AG10803 (cell line): ENCODE measurements at places on chromosomes 2 and 18.

GRCh38 chr2:171522052-171522787 is at the start of gene CYBRD1:
Gene CYBRD1, plus strand, starts transcription at chr2:171522474. Its CDS starts 72 bp downstream, at chr2:171522546.
- peak; percentile 92 for DNase-seq

DNA sequence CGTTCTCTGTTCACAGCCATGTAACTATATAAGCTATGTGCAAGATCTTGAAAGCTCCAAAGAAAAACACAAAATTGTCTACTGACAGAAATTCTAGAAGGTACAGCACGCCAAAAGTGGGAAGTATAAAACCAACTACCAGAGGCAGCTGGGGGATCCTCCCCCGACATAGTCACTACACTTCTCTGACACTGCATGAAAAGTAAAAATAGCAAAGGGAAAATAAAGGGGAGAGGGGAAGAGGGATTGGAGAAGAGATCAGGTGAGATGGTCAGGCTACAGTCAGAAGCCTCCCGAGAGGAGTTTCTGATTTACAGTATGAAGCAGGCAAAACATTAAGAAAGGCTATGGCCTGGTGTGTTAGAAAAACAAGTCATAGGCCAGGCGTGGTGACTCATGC is 39.8 kb upstream of the PCBP1 start:
- no peak for DNase-seq

DNA sequence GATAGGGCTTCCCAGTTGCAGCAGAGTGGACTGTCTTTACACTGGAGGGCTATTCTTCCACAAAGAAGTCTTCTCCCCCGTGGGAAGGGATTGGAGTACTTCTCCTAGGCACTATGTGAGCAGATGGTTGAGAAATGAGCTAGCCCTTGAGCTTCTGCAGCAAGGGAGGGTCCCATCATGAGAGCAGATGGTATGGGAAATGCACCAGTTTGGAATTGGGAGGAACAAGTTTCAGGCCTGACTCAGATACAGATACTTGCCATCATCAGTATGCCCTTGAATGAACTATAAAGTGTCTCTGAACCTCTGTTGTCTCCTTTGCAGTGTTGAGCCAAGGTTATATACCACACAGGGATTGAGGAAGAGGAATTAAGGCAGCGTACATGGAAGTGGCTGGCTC is 757.4 kb downstream of the RNF144A start:
- DNase-seq, result peak; percentile 57

- no peak for DNase-seq
Observed at GRCh38 chr18:13449651-13450050, 231.1 kb downstream of the LDLRAD4 start.

DNA sequence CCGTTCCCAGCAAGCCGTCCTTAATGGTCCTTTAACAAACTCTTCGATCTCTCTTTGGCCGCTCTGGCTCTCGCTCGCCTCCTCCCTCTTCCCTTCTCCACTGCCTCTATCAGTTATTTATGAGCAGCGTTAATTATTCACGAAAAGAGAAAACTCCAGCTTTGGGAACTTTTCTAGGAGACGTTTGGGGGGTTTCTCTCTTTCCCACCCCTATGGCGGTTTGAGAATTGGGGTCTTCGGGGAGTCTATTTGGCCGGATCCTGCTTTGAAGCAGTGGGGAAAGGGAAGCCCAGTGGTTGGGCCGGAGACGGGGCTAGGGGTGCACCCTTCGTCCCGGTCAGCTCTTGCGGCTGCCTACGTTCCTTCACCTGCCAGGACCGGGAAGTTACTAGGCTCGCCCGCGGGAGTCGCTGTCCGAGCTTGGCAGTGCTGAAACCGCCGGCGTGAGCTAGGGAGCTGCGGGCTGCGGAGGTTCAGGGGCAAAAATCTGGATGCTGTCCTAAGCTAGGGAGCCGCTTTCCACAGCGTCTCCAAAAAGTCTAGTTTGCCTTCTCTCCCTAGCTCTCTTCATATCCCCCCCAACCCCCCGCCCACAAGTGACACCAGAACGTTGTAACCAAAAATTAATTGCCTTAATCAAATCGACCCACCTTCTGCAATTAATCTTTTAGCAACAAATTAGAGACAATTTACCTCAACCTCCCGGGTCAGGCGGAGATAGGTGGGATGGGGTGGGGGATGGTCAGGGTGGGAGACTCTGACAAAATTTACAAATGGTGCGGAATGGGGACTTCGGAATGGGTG is 8.9 kb upstream of the SKOR2 start:
- peak; percentile 23 for DNase-seq

DNA sequence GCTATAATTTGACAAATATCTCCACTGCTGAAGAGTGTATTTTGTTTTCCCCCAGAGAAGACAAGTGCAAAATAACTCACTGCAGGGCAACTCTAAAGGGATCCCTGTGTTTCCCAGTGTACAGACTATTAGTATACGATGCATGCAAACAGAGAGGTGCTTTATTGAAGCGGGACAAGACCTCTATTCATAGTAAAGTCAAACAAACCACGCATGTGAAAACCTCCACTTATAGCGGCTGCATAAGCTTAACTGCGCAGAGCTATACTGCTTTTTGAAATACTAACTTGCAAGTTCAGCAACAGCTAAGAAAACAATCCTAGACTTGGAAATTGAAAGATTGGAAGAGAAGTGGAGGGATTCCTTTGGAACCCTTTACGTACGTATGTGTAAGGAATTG is 15.6 kb downstream of the RNF144A start:
- no peak for DNase-seq

DNA sequence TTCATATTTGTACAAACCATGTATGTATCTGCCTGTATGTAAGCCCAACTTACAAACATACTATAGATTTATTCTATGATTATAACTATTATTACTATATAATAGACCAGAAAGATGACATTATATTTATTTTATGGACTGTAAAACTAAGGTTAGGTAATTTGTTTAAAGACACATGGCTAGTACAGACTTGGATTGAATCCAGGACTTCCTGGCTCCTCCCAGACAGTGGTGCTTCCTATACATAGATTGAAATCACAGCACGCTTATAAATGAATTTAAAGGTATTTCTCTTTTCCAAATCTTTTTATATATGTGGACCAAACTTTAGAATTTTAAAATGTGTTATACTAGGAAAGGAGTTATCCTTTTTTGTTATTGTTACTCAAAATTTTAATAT is 151.6 kb upstream of the MYO3B start:
- no peak for DNase-seq

GRCh38 chr18:74597034-74597661 is 522 bp upstream of the ZNF407 start:
- peak; percentile 75 for DNase-seq

GRCh38 chr2:73020657-73021370 is 50.7 kb downstream of the SFXN5 start:
- DNase-seq, result peak; percentile 84

DNA sequence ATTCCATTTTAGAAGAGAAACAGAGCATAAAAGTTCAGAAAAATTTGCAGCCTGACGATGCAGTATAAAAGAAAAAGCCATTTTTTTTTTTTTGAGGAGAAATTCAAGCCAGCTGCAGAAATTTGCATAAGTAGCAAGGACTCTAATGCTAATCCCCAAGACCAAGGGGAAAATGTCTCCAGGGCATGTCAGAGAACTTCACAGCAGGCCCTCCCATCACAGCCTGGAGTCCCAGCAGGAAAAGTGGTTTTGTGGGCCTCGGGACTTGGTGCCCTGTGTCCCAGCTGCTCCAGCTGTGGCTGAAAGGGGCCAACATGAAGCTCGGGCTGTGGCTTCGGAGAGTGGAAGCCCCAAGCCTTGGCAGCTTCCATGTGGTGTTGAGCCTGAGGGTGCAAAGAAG is 325.3 kb upstream of the HNMT start:
- no peak for DNase-seq

GRCh38 chr2:176330612-176331011 is 61.4 kb downstream of the MTX2 start:
- DNase-seq, result no peak

DNA sequence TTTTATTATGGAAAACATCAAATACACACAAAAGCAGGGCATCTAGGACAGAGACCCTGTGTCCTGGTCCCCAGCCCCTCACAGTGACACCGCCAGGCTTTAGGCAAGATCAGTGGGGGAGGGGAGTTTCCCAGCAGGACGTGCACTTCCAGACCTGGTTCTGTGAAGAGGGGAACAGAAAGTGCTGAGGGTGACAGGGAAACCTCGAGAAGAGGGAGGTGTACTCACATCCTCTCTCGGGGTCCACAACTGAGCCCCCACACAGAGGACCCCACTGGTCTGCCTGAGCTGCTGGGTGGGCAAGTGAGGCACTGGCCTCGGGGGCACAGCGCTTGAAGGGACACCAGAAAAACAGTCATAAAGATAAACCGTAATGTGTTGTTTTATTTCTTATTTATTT is 4.4 kb upstream of the GPR35 start:
- no peak for DNase-seq

DNA sequence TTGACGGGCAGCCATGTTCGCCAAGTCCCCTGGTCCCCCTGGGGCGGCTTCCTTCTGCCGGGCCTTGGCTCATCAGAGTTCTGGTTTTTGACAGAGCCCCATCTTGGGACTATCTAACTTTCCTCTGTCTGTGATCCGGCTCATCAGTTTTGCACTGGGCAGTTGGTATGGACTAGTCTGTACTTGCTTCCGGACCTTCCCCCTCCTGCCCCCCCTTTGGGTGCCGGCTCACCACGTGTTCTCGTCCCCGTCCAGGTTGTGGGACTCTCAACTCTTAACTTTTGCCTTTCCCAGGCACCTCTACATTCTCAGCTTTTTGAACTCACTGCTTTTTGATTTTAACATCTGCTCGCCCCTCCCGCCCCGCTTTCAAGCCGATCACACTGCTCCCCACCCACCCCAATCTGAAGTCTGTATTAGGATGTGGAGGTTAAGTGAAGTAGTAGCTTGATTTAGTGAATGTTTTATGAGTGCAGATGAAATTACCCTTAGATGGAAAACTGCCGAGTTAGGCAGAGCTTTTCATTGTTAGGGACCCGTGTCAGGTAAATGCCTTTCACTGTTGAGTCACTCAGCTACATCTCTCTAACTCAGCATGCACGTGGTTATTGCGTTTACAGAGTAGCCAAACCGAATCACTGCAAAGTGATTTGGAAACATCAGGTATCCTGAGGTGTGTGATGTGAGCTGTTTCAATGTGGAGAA is 874 bp downstream of the WDR43 start:
- DNase-seq, result peak; percentile 17

GRCh38 chr2:236938126-236938525 is 147.6 kb upstream of the COPS8 start:
- peak; percentile 14 for DNase-seq

- DNase-seq, result no peak
Observed at GRCh38 chr2:8368463-8368862, 313.4 kb upstream of the ID2 start.

DNA sequence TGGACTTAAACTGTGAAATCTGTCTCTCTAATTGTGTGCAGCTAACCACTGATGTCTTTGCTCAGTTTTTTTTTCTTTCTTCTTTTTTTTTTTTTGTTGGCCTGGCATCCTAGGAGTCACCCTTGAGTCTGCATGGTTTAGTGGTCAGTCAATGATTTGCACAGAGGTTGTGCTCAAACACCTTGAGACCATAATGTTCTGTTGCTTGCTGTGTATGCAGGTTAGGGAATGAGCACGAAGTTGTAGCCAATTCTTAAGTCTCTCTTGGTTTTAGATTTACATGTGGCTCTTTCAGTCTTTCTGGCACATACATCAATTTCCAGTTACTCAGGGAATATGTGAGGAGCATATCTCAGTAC is 16.7 kb downstream of the PLB1 start:
- DNase-seq, result no peak

DNA sequence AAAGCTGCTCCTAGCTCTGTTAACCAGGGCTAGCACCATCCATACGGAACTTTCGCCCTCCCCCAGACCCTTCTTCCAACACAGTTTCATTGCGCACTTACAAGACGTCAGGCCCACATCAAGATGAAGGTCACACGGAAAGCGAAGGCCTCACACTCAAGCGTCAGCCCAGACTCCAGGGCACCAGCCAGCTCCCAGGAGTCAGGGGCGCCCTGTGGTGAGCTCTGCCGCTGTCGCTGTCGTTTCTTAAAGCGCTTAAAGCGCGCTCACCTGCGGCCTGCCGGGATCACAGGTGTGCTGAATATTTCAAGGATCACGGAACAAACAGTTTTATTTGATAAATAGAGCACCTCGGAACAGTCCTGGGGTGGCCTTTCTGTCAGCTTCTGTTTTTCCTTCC is 163.1 kb downstream of the CDH20 start:
- no peak for DNase-seq

- DNase-seq, result no peak
Observed at GRCh38 chr18:58452454-58453166, 176.3 kb downstream of the ALPK2 start.

- DNase-seq, result no peak
Observed at GRCh38 chr2:7071916-7072556, 154.8 kb downstream of the RNF144A start.

DNA sequence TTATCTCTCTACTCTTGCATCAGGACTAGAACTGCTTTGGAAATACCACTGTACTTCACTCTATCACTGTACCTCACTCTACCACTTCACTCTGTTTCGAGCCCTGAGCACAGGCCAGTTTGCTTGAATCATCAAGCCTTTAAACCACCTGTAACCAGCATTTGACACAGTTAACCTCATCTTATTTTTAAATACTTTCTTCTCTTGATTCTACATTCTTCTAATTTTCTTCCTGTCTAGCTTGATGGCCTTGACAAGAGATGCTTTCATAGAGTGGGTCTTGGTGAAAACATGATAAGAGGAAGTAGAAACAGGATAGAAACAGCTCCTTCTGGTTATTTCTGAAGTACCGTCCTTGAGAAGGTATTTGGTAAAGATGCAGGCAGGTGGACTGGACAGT is 78.1 kb downstream of the SPIRE1 start:
- no peak for DNase-seq
